Lower lobe of right lung (tissue), 2 donors: ENCODE measurements at places on chromosomes 13 and 19. TPM values are rescaled to one million over a fixed set of nuclear protein-coding genes. Genes with fewer than 3 reads are reported as not detected.
A peak's percentile ranks its signal among the peaks of the same experiment; 100 is the strongest.

DNA sequence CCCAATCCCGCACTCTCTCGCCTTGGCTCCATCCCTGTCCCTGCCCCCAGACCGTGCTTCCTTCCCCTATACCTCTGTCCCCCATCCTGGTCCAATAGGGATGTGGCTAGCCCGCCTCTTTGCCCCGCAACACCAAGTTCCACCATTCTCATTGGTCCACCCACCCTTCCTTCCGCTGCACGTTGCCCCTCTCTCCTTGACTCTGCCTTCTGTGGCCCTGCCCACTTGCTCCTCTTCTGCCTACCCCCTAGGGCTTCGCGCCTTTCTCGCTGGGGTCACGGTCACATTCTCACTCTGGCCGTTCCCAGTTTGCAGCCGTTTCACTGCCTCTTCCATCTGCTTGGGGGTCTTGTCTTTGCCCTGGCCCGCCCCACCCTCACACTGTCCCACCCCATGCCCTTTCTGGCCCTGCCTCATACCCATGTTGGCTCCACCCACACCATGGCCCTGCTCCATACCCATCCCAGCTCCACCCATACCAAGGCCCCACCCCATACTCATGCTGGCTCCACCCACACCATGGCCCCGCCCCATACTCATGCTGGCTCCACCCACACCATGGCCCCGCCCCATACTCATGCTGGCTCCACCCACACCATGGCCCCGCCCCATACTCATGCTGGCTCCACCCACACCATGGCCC lies 4.5 kb upstream of the ARHGAP45 start:
- no peaks in the 10 kb centered on the region for H3K27me3 ChIP-seq
- peak; percentile 56 for DNase-seq
- peaks cover 31% of the 10 kb centered on the region for H3K4me1 ChIP-seq
- no peak overlapping the region for H3K27ac ChIP-seq

DNA sequence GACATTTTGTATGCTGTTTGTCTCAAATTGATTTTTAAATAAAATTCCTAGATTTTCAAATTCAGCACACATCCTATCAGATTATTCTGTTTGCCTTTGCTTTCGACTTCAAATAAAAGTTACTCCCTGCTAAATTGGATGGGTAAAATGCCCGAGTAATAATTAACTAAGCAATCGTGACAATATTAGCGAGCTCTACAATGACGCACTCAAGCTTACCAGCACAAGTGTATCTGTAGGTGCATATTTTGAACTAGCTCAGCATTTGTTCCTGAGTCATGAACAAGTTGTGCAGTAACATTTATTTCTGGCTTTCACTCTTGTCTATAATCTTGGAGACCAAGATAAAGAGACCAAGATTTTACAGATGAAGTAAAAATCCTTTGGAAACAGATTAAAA lies 113.4 kb downstream of the UBL3 start:
- peaks cover 4% of the 10 kb centered on the region for H3K27me3 ChIP-seq
- no peak for DNase-seq
- no peak overlapping the region for H3K4me3 ChIP-seq

GRCh38 chr13:99129050-99129449 lies 71.6 kb upstream of the UBAC2 start:
- no peaks in the 10 kb centered on the region for H3K36me3 ChIP-seq
- no peak overlapping the region for H3K4me3 ChIP-seq
- no peak overlapping the region for H3K27ac ChIP-seq
- no peak for DNase-seq

DNA sequence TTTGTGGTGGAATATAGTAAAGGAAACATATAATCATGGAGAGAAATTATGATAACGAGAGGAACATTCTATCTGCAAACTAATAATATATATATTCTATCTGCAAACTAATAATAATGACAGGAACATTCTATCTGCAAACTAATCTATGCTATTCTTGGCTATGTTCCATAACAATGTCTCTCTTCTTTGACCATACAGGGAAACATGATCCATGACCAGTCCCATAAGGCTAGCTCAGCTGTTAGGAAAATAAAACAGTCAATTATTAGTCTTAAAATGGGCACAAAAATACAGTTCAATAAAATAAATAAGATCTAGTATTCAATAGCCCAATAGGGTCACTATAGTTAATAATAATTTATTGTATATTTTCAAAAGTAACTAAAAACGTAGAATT lies 707.8 kb upstream of the PCDH20 start:
- H3K4me3 ChIP-seq, result no peak overlapping the region
- no peak for DNase-seq
- H3K27ac ChIP-seq, result no peak overlapping the region
- no peaks in the 10 kb centered on the region for H3K4me1 ChIP-seq
- H3K36me3 ChIP-seq, result no peaks in the 10 kb centered on the region

GRCh38 chr13:52736891-52737290 lies 2.7 kb downstream of the CNMD start:
- H3K27ac ChIP-seq, result no peak overlapping the region
- peaks cover 13% of the 10 kb centered on the region for H3K4me1 ChIP-seq
- H3K4me3 ChIP-seq, result no peak overlapping the region
- H3K27me3 ChIP-seq, result peaks cover 41% of the 10 kb centered on the region
- DNase-seq, result no peak

The TYROBP gene
- total RNA-seq, result 460 TPM

The OR10H1 gene
- total RNA-seq, result not detected

DNA sequence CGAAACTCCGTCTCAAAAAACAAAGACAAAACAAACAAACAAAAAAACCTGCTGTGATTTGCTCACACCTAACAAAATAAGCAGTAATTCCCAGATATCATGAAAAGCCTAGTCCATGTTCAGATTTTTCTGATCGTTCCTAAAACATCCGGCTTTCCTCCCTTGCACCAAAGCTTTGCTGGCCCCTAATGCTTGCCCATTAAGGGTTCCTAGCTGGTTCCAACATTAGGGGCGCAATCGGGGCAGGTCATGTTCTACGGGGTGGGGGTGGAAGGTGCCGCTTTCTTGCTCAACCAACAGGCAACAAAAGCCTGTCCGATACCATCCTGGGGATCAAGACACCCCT lies 25.5 kb upstream of the FXYD3 start:
- peaks cover 10% of the 10 kb centered on the region for H3K4me1 ChIP-seq
- H3K27me3 ChIP-seq, result peaks cover 17% of the 10 kb centered on the region
- H3K36me3 ChIP-seq, result no peaks in the 10 kb centered on the region
- no peak overlapping the region for H3K27ac ChIP-seq

The ACTL9 gene
- not detected for total RNA-seq

DNA sequence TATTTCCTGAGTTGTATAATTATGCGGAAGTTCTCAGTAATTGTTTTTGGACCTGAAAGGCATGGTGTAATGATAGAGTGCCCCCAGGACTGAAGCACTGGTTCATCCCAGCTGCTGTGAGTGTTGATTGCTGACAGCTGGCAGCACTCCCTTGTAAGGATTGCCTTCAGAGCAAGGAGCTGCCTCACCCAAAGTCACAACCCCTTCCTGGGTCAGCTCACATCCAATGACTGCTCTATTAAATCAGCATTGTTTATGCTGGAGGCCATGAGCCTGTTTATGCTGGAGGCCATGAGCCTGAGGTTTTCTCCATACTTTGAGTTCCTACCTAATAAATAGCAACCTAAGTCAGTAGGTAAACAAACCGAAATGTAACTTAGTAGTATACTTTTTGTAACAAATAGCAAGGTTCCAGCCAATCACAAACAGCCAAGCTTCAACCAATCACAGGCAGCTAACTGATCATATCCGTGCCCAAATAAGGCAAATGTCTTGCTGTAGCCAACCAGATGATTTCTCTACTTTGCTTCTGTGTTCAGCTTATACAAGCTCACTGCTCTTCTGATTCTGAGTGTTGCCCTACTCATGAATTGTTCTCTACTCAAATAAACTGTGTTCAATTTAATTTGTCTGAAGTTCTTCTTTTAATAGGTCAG lies 11.7 kb upstream of the SPACA6 start:
- peaks cover 16% of the 10 kb centered on the region for H3K27me3 ChIP-seq
- no peaks in the 10 kb centered on the region for H3K36me3 ChIP-seq
- no peak overlapping the region for H3K27ac ChIP-seq
- H3K4me3 ChIP-seq, result no peak overlapping the region
- no peak for DNase-seq

The SIGLEC14 gene
- total RNA-seq, result 20.3 TPM

GRCh38 chr13:46571189-46571908 lies 18.4 kb downstream of the LRCH1 start:
- H3K4me3 ChIP-seq, result no peak overlapping the region
- no peaks in the 10 kb centered on the region for H3K36me3 ChIP-seq
- H3K4me1 ChIP-seq, result peaks cover 33% of the 10 kb centered on the region
- no peaks in the 10 kb centered on the region for H3K27me3 ChIP-seq
- no peak overlapping the region for H3K27ac ChIP-seq
- DNase-seq, result no peak

DNA sequence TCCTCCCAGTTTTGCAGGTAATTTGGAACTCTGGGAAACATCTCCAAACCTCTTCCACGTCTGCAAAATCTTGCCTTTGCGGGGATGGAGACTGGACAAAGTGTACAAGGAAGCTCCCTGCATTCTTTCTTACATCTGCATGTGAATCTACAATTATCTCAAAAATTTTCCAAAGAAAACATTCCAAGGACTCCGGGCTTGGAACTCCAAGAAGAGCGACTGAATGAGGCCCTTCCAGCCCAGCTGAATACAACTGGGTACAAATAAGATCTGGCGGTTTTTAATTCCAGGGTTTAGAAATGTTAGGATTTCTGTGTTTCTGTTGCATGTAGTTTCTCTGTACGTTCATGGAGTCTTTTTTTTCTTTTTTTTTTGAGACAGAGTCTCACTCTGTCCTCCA lies 28.5 kb downstream of the EXOC3L2 start:
- DNase-seq, result no peak
- H3K4me1 ChIP-seq, result peaks cover 31% of the 10 kb centered on the region
- no peak overlapping the region for H3K4me3 ChIP-seq
- no peaks in the 10 kb centered on the region for H3K36me3 ChIP-seq
